ENCODE measurements at places on chromosomes 7 and 10.

- no peak for DNase-seq
Observed at GRCh38 chr7:103718482-103719061, 270.9 kb downstream of the RELN start.

DNA sequence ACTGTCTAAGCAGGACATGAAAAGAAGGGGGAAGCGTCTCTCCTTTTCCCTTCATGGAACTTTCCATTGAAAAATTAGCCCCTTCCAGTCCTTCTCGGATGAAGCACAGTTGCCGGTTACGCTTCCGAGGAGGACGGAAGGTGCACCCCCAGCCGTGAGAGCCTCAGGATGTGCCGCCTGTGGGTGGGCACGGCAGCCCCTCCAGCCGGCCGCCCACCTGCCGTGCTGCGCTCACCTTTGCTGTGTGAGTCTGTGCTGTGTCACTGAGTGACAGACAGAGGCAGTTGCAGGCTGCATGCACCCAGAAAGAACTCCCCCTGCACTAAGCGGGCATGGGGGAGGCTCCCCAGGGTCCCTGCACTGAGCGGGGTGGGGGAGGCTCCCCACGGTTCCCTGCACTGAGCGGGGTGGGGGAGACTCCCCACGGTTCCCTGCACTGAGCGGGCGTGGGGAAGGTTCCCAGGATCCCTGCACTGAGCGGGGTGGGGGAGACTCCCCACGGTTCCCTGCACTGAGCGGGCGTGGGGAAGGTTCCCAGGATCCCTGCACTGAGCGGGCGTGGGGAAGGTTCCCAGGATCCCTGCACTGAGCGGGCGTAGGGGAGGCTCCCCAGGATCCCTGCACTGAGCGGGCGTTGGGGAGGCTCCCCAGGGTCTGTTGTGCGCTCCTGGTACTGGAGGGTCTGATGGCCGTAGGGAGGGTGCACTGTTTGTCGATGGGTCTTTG lies 74.2 kb downstream of the DNAJB6 start:
- no peak for DNase-seq

- no peak for DNase-seq
Observed at GRCh38 chr10:22580711-22581110, 133.7 kb downstream of the PIP4K2A start.

- DNase-seq: no peak
Observed at GRCh38 chr7:94969434-94970084, 62.2 kb downstream of the PPP1R9A start.

DNA sequence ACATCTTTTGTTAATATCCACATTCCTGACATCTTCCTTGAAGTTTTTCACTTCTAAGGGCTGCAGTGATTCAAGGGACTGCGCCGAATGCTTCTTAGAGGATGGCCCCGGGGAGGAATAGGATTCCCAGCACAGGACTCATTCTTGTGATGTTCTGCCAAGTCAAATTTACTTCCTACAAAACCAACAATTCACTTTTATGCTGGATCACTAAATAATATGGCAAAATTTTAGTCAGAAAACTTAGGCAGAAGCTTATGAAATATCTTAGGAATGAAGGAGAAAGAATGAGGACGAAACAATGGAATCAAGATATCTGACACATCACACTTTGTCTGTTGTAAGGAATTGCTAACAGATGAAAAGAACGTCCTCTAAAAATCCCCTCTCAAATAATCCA lies 151.5 kb downstream of the JAZF1 start:
- no peak for DNase-seq

- no peak for DNase-seq
Observed at GRCh38 chr7:81811956-81812865, 42.4 kb upstream of the HGF start.

GRCh38 chr10:88805361-88805760 lies 2.8 kb downstream of the LIPM start:
- DNase-seq: no peak

DNA sequence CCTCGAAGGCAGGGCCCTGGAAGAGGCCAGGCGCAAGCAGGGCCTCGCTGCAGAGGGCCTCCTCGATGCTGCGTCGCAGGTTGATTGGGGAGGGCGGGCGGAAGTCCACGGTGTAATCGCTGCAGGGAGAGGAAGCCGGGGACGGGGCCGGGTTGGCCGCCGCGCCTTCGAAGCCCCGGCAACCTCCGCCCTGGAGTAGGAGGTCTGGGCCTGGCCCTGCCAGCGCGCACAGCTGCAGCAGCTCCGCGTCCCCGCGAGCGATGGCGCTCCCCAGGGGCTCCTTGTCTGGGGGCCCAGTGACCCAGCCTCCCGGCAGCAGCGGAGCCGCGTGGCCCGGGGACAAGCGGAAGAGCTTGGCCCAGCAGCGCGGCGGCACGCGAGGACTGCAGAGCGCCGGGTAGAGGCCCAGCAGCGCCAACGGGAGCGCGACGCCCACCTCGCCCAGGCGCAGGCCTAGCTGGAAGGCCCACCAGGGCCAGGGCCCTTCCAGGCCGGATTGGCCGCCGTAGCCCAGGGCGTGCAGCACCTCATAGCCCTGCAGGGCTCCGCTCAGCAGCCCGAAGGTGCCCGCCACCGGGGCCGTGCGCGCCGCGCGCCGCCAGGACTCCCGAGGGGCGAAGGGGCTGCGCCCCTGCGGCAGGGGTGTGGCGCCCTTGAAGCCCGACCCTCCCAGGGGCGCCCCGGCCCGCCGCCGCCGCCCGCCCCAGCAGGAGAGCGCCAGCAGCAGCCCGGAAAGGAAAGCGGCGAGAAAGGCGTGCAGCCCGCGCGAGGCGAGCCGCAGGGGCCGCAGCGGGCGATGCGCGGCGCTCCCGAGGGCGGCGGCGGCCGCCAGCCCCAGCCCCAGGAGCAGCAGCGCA lies 7.8 kb upstream of the RBM28 start:
- DNase-seq: no peak

DNA sequence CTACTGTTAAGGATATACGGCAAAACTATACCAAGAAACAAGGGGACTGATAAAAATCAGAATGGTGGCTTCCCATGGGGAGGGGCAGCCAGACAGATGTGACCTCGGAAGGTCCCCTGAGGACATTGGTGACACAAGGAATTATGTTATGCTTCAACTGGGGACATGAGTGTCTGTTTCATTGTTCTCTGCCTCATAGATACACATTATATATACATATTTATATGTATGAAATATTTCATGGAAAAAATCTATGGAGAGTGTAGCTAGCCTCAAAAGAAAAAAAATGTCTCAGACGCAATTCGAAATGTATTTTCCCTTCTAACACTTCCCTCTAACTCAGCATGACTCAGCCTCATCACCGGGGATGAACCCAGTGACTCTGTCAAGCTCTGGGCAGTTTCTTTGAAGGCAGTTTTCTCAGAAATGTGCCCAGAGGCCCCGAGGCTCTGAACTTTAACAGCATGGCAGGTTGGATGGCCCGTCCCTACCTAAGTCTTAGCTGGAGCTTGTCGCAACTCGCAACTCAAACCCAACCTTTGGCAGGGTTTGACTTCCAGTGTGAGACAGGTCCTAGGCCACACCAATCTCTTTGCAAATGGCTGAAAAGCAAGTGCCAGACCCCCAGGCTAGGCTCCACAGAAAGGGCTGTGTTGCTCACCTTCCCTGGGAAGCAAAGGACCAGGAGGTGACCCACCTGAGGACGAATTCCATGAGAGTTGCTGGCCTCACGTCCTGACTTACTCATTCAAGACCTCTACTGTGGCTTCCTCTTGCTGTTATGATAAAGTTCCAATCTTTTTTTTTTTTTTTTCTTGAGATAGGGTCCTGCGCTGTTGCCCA lies 86.9 kb downstream of the CARD11 start:
- DNase-seq: no peak

DNA sequence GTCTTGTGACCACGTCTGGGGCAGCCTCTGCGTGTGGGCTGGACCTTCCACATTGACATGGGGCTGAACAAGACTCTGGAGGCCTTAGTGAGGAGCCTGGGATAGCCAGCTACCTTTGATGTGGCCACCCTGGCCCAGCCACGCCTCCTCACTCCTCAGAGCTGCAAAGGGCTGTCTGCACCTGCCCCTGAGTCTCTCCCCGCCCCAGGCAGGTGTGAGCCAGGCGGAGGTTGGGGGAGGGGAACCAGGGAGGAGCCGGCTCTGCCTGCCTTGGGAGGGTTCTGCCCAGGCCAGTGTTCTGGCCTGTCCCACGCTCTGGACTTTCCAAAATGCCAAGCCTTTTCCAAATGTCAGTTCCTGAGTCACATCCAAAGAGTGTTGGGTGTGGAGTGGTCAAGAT lies 72.2 kb downstream of the GTF2IRD1 start:
- no peak for DNase-seq

GRCh38 chr7:22799633-22800032 lies 23.0 kb downstream of the TOMM7 start:
- DNase-seq: no peak

DNA sequence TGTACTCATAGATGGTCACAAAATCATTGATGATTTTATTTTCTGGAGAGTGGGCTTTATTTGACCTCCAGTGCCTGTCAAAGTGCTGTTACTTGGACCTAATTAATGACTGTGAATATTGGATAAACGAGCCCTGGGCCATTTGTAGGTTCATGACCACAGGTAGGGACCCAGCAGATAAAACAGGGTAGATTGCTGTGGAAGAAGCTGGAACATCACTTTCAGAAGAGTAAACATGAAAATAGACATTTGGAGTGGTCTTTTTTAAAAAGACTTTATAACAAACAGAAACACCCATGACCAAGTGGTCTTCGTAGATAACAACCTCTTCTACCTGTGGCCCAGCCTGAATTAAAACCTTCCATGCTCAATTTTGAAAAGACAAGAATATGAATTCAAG lies 472.8 kb upstream of the MKI67 start:
- DNase-seq: no peak

- DNase-seq: no peak
Observed at GRCh38 chr10:3482200-3482993, 302.6 kb downstream of the KLF6 start.

GRCh38 chr10:10193848-10194247 lies 823.8 kb upstream of the CELF2 start:
- no peak for DNase-seq

DNA sequence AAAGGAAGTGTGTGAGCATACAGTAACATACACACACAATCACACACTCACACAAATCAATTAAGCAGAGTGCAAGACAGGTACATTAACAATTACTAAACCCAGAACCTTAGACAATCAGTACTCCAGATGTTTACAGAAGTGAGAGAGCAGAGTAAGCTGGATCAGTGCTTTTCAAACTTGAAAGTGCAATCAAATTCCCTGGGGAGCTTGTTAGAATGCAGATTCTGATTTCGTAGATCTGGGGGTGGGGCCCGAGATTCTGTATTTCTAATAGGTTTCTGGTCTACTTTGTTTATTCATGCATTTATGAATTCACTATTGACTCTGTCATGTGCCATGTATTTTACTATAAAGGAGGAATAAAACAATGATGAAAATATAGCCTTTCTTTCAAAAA lies 179.6 kb upstream of the PHYHIPL start:
- DNase-seq: no peak

DNA sequence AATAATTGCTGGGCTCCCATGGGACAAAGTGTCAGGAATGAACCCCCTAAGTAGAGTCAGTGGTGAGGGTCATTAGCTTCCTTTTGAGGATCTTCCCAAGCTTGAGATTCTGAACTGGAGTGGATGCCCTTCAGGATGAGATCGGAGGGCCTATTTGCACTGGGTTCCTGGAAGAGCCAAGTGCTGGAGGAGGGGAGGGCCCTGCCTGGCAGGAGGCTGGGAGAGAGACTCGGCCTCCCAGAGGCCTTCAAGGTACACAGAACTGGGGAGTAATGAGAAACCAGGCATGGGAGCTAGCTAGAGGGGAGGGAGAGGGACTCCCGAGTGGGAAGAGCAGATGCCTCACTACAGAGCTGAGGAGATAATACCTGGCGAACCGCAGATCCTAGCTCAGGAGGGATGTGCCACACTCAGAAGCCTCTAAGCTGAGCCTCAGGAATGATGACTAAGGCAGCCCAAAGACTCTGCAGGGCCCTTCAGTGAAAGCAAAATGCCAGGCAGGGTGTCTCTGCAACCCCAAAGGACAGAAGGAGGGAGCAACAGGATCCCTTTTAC lies 9.4 kb downstream of the PDAP1 start:
- no peak for DNase-seq

Measured in stimulated activated CD8-positive, alpha-beta memory T cell treated with anti-CD3 and anti-CD28 coated beads, Interleukin-2, amount 100 ng/mL, for 1 hour (primary cell).